T follicular helper cell (primary cell): ENCODE measurements at places on chromosomes 1 and 21.

DNA sequence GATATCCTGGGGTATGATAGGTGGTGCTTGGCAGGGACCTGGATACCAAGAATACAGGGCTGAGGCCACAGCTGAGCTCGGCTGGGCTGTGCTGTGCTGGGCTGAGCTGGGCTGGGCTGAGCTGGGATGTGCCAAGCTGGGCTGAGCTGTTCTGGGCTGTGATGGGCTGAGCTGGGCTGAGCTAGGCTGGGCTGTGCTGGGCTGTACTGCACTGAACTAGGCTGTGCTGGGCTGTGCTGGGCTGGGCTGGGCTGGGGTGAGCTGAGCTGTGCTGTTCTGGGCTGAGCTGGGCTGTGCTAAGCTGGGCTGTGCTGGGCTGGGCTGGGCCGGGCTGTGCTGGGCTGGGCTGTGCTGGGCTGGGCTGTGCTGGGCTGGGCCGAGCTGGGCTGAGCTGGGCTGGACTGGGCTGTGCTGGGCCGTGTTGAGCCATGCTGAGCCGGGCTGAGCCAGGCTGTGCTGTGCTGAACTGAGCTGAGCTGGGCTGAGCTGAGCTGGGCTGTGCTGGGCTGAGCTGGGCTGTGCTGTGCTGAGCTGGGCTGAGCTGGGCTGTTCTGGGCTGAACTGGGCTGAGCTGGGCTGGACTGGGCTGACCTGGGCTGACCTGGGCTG lies 94.7 kb upstream of the ACTRT2 start:
- no peak for DNase-seq

- no peak for DNase-seq
Observed at GRCh38 chr1:198932351-198932991, 293.6 kb downstream of the PTPRC start.

DNA sequence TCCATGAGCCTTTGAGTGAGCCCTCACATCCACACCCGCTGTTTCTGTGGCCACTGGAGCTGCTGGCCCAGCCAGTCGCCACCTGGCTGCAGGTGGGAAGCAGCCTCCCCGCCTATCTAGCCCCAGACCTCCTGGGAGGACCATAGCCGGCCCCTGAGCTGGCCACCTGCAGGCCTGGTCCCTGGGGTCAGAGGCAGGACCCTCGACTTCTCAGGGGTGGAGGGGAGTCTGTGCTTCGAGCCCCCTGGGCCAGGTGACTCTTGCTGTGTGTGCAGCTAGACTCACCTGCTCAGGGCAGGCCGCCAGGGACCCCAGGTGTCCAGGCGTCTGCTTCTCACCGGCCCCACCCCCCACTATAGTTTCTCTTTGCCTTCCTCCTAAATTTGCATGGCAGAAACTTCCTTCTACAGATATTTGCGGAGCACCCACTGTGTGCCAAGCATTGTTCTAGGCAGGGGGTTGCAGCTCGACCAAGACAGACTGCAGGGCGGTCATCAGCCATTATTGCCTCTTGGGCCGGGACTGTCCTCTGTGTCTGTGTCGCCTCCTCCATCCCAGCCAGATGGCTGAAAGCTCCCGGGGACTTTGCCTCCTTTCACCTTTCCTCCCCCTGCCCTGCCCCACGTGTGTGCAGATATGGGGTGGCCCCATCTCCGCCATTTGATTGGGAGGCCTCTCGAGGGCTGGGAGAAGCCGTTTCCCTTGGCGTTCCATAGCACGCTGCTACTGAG lies 27.3 kb downstream of the SPSB1 start:
- no peak for DNase-seq

DNA sequence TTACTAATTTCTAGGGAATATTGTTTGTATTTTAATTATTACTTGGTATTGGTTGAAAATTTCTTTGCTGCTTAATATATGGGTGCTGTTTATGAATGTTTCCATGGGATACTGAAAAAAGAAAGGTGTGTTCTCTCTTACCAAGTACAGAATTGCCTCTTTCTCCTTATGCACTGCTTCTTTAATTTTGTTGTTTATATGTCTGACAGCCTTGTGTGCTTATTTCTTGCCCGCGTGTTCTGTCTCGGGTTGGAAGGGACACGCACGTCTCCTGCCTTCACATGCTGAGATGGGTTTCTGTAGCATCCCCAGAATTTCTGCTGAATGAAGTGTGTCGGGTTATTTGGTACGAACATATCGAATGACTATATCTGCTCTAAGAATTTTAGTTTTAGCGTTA lies 51.1 kb downstream of the AGPAT3 start:
- no peak for DNase-seq

- DNase-seq: no peak
Observed at GRCh38 chr1:7373251-7373650, 397.8 kb upstream of the VAMP3 start.

- no peak for DNase-seq
Observed at GRCh38 chr1:203158960-203159665, 16.5 kb downstream of the MYBPH start.

DNA sequence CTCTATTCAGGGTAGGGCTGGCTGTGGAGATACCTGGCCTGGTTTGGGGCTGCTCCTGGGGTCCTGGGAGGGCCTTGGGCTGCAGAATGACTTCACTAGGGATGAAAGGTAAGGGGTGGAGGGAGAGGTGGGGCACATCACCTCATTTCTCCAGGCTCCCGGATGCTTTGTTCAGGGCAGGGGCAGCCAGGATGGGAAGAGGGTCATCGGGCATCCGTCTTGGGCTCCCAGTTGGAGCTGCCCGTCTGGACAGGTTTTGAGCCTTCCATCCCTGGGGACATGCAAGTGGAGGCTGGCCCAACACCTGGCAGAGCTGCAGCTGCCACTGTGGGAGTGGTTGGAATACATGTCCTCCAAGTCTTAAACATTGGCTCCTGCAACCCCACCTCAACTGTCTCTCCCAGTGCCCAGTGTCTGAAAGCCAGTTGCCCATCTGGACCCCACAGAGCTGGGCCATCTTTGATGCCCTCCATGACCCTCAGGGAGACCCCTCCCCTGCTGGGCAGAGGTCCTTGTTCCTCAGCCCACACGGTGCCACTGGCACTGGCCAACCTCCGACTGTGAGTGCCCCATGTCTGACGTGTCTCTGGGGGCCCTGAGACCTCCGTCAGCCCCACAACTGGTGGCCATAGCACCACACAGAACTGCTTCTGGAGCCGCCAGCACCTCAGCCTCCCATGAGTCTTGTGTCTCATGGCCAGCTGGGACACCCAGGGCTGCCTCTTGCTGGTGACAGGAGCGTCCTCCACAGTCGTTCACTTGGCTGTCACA lies 52.8 kb downstream of the TRIM11 start:
- no peak for DNase-seq

GRCh38 chr1:28974432-28974831 lies 60.1 kb downstream of the EPB41 start:
- DNase-seq: no peak

DNA sequence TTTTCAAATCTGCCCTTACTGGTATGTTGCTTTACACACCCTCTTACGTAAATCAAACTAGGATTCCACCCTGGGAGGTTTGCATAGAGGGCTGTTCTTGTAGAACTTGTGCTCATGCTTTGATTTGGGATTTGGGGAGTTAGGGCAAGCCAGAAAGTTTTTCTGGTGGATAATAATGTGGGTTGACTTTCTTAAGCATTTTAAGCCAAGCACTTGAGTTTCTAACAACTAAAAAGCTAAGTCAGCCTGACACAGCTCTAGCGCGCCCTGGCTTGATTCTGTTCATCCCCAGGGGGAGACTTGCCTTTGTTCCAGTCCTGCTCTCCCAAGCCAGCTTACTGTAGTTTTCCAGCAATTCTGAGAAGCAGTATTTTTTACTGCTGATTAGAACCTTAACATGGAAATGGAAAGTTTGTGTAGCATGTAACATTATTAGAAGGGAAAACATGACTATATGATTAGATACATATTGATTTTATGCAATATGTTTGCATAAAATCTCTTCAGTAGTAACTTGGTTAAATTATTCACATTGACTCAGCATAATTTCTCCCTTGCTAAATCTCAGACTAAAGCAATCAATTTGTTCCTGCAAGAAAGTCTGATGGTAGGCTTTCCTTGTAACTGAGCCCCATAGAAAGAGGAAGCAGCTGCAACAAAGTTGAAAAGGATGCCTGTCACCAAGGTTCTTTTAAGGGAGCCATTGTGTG lies 11.0 kb upstream of the PGD start:
- DNase-seq: no peak

- peak; percentile 51 for DNase-seq
Observed at GRCh38 chr1:116987256-116987555, 14.4 kb upstream of the CD101 start.

- DNase-seq: no peak
Observed at GRCh38 chr1:97739596-97740103, 181.2 kb downstream of the DPYD start.

GRCh38 chr1:6958407-6959030 lies 173.3 kb downstream of the CAMTA1 start:
- DNase-seq: no peak

DNA sequence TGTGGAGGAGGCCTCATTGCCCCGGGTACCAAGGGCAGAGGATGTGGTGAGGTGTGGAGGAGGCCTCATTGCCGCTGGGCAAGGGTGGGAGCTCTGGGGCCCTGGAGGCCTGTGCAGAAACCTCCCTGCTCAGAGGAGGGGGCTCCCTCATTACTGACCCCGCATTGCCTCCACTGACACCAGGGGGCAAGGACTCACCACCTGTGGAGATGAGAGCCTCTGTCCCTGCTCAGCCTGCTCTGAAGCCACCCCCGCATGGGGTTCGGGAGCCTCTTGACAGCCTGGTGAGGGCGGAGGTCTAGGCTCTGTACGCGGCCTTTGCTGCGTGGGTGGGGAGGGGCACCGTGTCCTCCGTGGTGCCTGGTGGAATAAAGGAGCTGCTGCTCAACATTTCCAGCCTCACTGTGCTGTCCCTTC lies 95.0 kb upstream of the COL6A1 start:
- DNase-seq: no peak

- no peak for DNase-seq
Observed at GRCh38 chr1:10917513-10918454, 94.7 kb upstream of the TARDBP start.

DNA sequence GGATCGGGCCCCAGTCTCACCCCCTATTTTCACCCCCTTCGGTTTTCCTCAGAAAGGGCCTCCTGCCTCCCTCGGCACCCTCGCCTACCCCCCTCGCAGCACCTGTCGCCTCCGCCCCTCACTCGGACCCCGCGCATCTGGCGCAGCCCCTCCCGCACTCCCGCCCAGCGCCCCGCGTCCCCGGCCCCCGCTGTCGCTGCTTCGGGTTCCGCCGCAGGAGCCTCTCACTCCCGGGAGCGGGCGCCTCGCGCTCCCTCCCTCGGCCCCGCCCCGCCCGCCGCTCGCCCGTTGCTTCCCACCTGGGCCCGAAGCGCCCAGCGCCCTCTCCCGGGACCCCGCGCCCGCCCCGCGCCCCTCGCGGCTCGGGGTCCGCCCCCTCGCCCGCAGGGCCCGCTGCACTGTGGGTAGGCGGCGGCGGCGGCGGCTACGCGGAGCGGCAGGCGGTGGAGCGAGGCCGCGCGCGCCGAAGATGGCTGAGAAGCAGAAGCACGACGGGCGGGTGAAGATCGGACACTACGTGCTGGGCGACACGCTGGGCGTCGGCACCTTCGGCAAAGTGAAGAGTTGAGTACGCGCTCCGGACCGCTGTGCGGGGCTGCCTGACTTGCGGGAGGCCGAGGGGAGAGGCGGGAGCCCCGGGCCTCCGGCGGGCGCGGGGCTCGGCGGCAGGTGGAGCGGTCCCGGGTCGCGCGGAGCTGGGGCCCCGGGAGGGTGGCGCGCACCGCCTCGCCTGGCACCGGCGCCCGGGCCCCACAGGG lies at the start of gene PRKAA2:
PRKAA2 (plus strand) TSS at position 396 of the 758 bp plus-strand sequence; CDS start at position 470, 74 bp downstream.
- DNase-seq: no peak

DNA sequence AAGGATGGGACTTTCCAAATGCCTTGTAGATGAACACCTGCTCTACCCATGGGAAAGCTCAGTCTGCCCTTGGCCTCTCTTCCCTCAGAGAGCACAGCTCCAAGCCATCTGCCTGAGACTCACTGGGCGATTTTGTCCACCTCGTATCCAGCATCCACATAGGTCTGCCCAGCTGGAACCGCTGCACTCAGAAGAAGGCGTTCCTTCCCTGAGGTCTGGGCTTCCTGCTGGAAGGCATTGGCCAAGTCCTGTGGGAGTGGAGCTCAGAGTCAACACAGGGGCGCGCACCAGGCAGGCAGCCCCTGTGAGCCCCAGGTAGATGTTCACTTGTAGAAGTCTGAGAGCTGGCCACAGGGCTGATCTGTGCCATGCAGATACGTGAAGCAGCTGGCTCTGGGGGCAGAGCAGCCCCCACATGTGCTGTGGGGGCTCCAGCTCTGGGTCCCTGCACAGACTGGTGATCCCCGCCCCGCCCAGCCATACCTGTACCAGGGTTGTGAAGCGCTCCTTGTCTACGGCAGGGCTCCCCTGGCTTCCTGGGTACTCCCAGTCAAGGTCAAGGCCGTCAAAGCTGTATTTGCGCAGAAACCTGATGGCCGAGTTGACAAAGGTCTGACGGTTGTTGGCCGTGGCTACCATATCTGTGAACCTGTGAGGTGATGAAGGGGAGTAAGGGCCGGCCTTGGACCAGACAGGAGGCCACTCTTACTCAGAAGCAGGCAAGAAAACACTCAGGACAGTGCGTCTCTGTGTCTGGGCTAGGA lies 6.3 kb downstream of the CHIT1 start:
- DNase-seq: no peak

GRCh38 chr1:44261171-44261817 lies 48.0 kb downstream of the DMAP1 start:
- no peak for DNase-seq

DNA sequence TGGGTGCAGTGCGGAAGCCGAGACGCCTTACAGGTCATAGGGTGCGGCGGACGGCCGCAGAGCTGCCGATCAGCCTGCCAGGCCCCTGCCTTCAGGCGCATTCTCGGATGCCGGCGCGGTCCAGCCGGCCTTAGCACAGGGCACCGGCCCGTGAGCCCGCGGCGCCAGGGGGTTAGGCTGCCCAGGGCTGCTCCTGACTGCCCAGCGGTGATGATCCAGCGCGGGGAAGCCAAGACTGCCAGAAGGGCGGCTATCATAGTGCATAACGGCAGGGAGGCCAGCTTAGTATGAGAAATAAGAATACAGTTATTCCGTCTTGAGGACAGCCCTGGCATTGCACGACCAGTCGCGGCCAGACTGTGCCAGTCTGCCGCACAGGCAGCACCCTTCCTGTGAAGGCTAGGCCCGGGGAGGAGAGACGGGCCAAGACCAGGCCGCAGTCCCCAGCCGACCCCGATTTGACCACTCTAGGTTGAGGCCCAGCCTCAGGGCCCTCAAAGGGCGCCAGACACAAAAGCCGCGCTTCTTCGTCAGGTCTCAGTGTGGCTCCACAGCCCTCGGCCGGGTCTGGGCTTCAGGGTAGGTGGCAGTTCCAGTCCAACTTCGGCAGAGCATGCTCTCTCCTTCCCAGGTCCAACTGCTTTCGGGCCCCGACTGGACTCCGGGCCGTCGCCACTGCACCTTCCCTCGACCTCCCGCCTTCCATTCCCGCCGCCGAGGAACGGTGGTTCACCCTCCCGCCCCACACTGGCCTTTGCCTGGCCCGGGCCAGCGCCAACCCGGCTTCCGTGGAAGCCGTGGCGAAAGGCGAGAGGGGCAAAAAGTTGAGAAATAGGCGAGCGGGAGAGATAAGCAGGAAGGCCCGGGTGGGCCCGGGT lies 829 bp downstream of the ALX3 start:
- DNase-seq: no peak

DNA sequence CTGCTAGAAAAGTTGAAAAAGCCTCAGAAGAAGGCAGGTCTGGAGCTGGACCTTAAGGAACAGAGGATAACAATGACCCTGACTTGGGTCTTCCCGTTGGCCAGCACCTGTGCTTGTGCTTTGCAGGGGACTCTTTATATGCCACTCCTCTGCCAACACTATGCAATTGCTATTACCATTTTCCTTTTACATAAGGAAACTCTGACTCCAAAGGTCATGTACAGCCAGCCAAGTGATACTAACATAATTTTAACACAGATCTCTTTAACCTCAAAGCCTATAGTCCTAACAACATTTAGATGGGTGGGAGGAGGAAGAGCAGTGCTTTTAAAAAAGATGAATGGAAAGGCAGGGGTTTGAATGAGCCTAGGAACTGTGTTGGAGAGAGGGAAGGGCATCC lies 106.6 kb upstream of the RAB4A start:
- no peak for DNase-seq
